ENCODE measurements at places on chromosomes 11 and 22.
A peak's percentile ranks its signal among the peaks of the same experiment; 100 is the strongest.

DNA sequence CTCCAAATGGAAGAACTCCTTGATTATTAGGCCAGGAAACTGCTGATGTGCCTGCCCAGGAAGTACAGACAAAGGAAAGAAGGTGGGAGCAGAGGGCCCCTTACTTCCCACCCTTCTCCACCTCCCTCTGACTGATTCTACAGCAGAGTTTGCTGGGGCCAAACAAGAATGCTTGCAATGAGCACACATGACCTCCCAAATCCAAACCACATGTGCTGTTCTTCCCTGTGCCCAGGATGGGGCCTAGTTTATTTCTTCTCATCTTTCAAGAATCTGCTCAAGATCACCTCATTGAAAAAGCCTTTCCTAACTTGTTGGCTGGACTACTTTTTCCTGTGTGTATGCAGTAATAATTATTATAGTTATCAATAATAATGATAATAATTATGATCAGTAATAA, 286.1 kb downstream of the RAB38 start:
- no peak for DNase-seq

GRCh38 chr11:64675450-64676260, 47.3 kb downstream of the NRXN2 start:
- DNase-seq: no peak

DNA sequence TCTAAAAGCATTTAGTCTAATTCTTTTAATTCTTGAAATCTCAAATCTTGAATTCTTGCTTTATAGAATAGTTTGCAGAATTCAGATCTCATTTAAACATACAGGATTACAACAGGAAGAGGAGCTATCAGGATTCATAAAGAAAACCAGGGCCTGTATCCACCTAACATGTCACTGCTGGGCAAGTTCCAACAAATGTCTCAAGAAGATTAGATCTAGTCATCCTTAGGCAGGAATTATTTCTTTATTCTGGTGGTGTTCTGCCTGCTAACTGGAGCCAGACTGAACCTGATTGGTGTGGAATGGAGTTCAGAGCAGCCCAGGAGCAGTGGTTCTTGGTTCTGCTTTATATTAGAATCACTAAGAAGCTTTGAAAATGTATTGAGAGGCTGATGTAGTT, 500.7 kb downstream of the LRRC4C start:
- DNase-seq: no peak

- no peak for DNase-seq
These were observed 8.4 kb upstream of the HDHD5 start for GRCh38 chr22:17167486-17167885.

DNA sequence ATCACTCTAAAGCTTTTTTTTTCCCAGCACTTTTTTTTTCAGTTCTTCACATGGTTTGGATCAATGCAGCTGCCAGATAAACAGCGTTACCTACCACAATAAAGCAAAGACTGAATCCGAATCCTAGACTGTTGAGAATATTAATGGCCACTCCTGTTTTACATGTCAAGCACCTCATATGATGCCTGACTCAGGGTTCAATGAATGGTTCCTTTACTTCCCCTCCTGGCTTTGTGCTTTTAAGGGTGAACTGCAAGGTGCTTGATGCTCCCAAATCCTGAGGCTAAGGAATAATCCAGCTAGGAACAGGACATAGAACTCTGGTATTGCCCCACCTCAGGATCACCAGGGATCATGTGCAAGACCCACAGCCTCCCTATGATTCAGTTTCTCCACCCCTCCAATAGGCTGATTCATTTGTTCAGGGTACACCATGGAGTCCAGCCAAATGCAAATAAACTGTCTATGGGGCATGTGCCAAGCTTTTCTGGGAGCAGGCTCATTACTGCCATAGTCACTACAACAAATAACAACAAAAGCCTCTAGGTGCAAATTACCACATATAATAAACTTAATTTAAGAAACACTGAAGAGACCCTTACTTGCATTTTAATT, 104.3 kb downstream of the GAB2 start:
- no peak for DNase-seq

DNA sequence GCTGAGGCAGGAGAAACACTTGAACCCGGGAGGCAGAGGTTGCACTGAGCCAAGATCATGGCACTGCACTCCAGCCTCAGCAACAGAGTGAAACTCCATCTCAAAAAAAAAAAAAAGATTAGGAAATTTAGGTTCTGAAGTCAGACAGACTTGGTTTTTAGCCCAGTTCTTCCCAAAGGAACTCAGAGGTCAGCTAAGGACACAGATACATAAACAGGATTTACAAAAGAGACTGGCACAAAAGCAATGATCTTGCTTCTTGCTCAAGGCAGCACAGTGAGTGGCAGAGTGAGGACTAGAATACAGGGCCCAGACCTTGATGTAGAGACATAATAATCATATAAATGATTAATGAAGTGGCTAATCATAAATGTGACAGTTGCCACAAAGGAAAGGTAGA, 25.4 kb upstream of the RRAS2 start:
- no peak for DNase-seq

GRCh38 chr11:77396911-77397310, 77.0 kb downstream of the PAK1 start:
- DNase-seq: no peak

- DNase-seq: no peak
These were observed 126.8 kb downstream of the PHF21B start for GRCh38 chr22:44883011-44883421.

DNA sequence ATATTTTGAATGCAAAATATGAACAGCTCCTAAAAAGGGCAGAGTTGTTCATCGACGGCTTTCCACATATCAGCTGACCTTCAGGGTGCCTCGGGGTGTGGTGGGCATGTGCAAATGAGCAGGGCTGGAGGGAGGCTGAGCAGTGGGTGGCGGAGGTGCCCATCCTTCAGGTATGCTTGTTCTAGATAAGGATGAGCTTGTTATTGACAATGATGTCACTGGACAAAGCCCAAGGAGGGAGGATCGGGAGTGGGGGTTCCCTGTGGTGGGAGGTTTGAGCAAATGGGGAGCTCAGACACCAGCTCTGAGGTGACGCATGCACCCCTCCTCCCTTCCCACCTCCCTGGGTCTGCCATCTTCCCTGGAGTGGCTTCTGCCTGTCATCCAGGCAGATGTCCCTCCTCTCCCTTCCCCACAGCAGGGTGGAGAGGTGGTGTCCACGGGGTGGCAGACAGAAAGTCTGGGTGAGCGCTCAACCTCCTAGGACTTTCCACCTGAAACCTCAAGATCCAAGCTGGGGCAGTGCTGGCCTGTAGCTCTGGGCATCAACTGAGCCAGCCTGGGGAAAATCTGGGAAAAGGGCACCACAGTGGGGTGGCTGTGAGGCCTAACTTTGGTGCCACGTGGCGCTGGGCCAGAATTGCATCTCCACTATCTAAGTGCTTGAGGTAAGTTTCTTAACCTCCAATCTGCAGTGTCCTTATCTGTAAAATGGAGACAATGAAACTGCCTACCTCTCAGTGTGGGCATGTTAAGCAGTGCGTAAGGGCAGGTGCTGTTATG, 106.3 kb upstream of the THY1 start:
- no peak for DNase-seq

DNA sequence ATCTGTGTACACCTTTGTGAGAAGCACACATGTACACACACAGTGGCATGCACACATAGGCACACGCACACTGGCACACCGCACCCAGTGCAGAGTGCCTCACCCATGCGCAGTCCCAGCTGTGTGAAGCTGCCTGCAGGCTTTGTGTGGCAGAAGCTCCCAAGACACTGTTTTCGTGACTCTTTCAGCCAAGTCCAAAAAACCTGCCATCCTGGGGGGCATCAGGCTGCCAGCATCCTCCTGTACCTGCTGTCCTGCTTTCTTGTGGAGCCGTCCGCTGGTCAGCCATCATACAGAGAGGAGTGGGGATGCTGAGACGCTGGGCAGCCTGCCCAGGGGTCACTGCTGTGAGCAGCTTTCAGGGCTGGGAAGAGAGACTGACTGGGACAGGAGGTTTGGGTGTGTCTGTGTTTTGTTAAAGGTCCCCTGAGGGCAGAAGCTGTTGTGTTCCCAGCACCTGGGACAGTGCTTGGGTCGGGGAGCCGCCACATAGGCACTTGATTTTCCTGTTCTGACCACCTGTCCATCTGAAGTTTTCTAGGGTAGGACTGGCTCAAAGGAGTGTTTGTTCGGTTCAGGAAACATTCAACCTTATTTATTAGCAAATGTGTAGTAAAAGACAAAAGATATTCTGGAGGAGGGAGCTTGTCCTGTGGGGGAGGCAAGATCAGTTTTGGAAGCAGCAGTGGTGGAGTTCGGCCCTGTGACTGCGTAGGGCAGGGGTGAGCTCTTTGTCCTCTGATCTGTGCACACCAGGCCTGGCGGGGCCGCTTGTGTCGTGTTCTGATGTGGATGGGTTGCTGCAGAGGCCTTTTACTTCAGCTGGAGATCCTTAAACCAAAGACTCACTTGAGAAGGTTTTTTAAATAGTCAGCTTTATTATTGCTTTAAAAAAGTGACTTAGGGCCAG, 29.7 kb downstream of the AP2A2 start:
- no peak for DNase-seq

- peak; percentile 71 for DNase-seq
These were observed at the start of gene GLB1L3 for GRCh38 chr11:134275534-134276395. Gene GLB1L3 (plus strand): TSS chr11:134276379. CDS start chr11:134276741, 362 bp downstream.

- DNase-seq: no peak
These were observed 628 bp downstream of the CHKB start for GRCh38 chr22:50581950-50582492.

DNA sequence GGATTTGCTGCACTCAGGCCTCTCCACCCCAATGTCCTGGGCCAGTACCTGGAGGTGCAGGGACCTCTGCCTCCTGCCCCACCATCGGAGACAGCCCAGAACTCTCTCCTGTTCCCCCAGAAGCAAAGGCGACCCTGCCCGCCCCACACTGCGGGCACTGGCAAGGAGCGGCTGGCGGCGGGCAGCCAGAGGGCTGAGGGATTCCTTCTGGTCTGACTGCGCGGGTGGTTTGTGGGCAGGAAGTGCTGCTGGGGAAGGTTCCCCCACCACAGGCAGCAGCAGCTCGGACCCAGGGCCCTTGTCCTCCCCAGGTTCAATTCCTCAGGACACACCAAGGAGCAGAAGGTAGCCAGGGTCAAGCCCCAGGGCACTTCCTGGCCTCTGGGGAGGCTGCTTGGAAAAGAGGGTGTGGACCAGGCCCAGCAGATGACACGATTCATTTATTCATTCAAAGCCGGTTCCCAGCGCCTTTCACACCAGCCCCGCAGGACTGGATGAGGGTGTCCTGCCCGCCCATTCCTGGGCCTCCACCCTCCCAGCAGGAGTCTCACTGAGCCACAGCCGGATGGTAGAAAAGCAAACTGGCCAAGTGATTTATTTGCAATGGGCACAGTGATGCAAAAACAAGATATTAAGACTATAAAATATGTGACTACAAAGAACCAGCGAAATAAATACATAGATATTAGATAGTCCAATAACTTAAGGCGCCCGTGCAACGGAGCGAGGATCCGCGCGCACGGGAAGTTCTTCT, 1.2 kb downstream of the PHLDA2 start:
- no peak for DNase-seq

- DNase-seq: no peak
These were observed 3.8 kb upstream of the CCDC86 start for GRCh38 chr11:60838132-60838531.

GRCh38 chr11:13874597-13874996, 87.9 kb upstream of the SPON1 start:
- no peak for DNase-seq

DNA sequence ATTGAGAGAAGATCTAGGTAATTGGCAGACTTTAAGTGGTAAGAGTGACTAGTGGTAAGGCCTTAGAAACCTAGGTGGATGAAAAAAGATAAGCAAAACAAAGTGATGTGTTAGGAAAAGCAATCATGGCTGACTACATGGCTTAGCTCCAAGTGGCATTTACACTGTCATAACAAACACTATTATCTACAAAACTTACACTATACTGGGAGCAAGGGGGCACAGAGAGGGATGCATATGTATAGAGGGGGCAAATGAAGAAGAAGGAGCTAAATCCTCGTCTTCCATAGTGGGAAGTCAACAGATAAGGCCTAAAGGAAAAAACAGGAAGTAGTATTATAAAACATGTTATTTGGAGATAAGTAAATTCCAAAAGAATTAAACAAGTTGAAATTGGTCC, 32.5 kb downstream of the ADORA2A start:
- no peak for DNase-seq

GRCh38 chr22:29621761-29622526, 18.5 kb downstream of the NF2 start:
- no peak for DNase-seq

GRCh38 chr11:12321217-12321937, 56.0 kb upstream of the PARVA start:
- no peak for DNase-seq

DNA sequence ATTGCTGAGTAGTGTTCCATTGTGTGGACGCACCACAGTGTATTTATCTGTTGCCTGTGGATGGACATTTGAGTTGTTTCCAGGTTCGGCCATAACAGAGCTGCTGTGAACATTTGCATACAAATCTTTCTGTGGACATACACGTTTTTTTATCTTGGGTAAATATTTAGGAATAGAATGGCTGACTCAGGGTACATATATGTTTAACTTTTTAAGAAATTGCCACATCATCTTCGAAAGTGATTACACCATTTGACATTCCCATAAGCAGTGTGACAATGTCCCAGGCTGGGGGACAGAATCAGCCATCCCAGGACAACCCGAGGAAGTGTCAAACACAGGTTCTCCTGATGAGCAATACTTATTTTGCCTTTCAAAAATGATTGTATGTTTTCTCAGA, 87.9 kb downstream of the OSBP2 start:
- no peak for DNase-seq

- DNase-seq: no peak
These were observed 4.5 kb downstream of the TRIM29 start for GRCh38 chr11:120133216-120134105.

DNA sequence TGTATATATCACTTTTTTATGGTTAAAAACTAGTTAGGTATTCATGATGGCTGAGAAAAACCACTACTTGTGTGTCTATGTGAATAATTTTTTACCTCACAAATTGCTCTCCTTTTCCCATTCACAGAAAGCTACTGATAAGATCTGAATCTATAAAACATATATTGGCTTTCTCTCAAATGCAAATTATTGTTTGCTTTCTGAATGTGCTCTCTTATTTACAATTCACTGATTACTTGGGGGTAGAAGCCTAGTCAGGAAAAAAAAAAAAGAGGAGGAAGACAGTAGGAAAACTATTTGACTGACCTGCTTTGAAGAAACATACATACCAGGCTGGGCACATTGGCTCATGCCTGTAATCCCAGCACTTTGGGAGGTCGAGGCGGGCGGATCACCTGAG, 20.5 kb downstream of the PGM2L1 start:
- no peak for DNase-seq

DNA sequence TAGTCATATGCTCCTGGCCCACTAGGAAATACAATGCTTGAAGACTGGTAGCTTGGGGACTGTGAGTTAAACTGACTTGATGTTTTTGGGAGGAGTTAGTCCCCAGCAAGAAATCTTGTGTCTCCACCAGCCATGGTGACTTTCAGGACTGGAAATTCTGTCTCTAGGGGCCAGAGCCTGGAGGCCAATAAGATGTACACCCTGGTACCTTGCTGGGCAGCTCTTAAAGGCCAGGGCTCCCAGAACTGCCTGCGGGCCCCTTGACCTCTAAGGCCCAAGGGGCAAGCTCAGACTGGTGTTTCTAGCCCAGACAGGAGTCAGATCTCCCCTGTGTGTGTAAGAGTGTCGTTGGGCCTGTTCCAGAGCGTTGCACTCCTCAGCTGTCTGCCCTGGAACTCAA, 128.7 kb upstream of the C11orf58 start:
- no peak for DNase-seq

GRCh38 chr11:64729851-64730382, 6.9 kb upstream of the NRXN2 start:
- no peak for DNase-seq

- DNase-seq: no peak
These were observed 1.7 kb upstream of the SCO2 start for GRCh38 chr22:50526834-50527801.
